Mammary epithelial cell (primary cell): ENCODE measurements at places on chromosomes 6 and 20. TPM values are rescaled to one million over a fixed set of nuclear protein-coding genes. Genes with fewer than 3 reads are reported as not detected.

Gene SPAG4
- total RNA-seq = 4.3 TPM

Gene STMN3
- total RNA-seq = 8.5 TPM

Gene PRRT1
- 0.94 and 1.4 TPM in 2 replicates for total RNA-seq

Gene GPR6
- total RNA-seq = not detected in 2 replicates

Gene TREM2
- 142 TPM for total RNA-seq

Gene EGFL8
- total RNA-seq = 7.8 and 7.9 TPM in 2 replicates

Gene UBE2J1
- 22.9 and 29.2 TPM in 2 replicates for total RNA-seq

Gene ELOVL4
- total RNA-seq = 14.8 and 15.2 TPM in 2 replicates

Gene CST5
- not detected for total RNA-seq

Gene HSPA12B
- not detected for total RNA-seq

Gene TNFRSF6B
- 34.8 and 76.5 TPM in 2 replicates for total RNA-seq

Gene TTI1
- 15.3 and 24.3 TPM in 2 replicates for total RNA-seq

Gene E2F3
- total RNA-seq = 10.7 TPM

Gene UTRN
- total RNA-seq = 33.3 and 44.9 TPM in 2 replicates

Gene C20orf141
- not detected in 2 replicates for total RNA-seq

Gene RBM24
- total RNA-seq = 4.7 TPM

Gene ADGRF5
- 1.5 TPM for total RNA-seq

Gene GGT7
- total RNA-seq = 19.1 and 19.6 TPM in 2 replicates

Gene DOP1A
- 24.3 and 38.0 TPM in 2 replicates for total RNA-seq

Gene PRDM1
- total RNA-seq = 5.7 TPM

Gene HEY2
- total RNA-seq = 0.16 TPM in 1 of 2 replicates, not detected in the other

Gene PDE7B
- total RNA-seq = 0.50 TPM

Gene CST1
- total RNA-seq = not detected

Gene MOCS1
- total RNA-seq = 5.2 TPM

Gene CST4
- total RNA-seq = not detected

Gene GNAS-AS1
- total RNA-seq = 0.33 TPM
